ENCODE measurements at places on chromosomes 1 and 21.

GRCh38 chr21:17537299-17537698, 24.5 kb downstream of the CXADR start:
- no peak for DNase-seq

GRCh38 chr1:65196926-65197325, 48.9 kb downstream of the AK4 start:
- DNase-seq, result no peak

DNA sequence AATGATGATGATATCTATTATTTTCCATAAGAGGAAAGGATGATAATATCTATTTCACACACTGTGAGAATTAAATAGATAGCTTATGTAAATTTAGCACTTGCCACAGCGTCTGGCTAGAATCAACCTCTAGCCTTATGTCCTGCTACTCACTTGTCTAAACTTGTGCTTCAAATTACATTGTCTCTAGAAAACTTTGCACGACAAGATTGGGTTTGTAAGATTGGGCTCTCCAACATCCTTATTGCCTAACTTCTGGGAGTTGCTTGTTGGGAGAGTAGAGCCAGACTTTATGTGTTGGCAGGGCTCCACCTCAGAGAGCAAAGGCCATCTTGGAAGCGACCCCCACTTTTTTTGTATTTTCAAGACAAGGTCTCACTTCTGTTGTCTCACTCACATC, 50.0 kb upstream of the POGK start:
- DNase-seq, result no peak

DNA sequence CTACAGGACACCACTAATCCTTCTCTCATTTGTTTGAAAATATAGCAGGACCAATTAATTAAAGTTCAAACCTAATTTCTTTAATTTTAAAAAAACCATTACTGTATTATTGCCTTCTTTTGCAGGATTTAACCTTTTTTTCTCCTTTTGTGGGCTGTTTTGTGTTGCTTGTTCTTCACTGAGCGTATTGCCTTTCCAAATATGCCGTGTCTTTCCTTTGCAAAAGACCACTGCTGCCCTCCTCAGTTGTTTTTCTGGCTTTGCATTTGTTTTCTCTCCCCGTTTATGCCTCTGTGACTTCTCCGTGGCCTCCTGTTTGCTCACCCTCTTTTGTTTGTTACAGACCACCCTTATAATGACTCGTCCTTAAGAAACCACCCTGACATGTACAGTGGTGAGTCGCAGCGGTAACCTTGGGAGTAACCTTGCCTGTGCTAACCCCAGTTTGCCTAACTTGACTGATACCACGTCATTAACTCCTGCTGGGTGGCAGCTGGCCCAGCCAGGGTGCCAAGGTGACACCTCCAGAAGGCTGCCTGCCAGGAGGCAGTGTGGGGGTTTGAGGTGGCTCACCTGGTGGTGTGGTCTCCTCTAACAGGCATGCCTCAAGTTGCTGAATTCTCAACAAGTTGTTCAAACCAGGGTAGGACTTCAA, 81.1 kb upstream of the CNTN2 start:
- no peak for DNase-seq

DNA sequence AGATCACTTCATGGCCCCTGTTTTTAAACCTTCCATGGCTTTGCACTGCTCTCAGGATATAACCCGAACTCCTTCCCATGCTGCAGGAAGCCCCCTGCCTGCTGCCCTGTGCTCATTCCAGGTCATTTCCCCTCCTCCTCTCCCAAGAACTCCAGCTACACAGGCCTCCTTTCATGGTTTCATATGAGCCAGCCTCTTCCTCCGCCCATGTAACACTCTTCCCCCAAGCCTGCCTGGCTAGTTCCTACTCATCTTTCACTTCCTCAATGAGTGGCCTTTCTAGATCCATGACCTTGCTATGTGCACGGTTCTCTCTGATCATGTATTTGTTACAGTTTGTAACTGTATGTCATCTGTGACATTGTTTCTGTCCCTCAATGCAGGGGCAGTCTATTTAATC, 3.1 kb upstream of the NCF2 start:
- DNase-seq, result no peak

DNA sequence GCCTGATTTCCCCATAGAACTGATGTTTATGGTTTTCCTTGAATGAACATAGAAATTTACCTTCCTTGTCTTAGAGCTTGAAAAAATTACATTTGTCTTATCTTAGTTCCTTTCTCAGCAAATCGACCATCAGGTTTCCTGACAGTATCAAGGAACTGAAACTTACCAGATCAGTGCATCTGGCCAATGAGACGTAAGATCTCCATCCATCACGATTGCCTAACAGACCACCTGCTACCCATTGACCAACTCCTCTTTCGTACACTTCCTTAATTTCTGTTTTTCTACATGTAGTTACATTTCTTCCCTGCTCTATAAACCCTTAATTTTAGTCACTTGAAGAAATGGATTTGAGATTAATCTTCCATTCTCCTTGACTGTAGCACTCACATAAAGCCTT, 57.4 kb upstream of the TMPRSS15 start:
- no peak for DNase-seq

All from effector memory CD4-positive, alpha-beta T cell (primary cell).